Esophagus squamous epithelium (tissue), 5 donors: ENCODE measurements at places on chromosomes 12 and 14.

GRCh38 chr14:89325299-89325883 is 91.6 kb downstream of the FOXN3 start:
- no peak for DNase-seq

GRCh38 chr12:128012110-128012509 is 254.9 kb upstream of the TMEM132C start:
- no peak for DNase-seq

DNA sequence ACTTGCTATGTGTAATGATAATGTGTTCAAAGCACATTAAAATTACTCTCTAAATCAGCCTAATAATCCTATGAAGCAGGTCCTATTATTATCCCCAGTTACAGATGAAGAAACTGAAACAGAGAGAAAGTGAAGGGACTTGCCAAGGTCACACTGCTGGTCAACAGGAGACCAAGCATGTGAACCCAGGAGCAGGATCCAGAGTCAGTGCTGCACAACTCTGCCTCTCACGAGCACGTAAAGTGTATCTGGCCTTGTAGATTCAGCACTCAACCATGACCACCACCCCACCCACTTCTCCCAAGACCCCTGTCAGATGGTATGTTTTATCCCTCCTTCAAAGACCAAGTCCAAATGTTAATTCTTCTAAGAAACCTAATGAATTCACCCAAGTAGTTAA is 100.7 kb downstream of the TTC7B start:
- DNase-seq: no peak

GRCh38 chr12:109475993-109476806 is 900 bp downstream of the KCTD10 start:
- no peak for DNase-seq

GRCh38 chr12:104680070-104680469 is 223.3 kb downstream of the CHST11 start:
- no peak for DNase-seq

DNA sequence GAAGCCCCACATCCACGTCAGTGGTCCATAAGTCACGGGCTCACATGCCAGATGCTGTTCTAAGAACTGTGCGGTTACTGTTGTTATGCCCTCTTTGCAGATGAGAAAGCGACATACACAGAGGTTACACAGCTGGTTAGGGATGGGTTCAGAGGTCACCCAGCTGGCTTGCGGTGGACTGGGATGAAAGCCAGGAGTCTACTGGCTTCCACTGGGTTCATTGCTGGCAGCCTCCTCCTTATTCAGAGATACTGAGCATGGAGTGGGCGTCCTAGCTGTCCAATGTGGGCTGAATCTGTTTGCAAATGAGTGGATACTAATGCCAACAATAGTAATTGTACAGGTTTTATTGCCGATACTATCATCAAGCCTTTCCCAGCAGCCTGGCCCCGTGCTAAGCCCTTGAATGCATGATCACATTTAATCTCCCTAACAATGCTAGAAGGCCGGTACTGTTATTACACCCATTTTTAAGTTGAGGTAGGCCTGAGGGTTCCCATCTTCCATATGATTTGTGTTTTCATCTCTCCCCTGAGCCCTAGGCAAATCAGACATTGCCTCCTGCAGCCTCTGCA is 129.1 kb downstream of the PLXNC1 start:
- no peak for DNase-seq

DNA sequence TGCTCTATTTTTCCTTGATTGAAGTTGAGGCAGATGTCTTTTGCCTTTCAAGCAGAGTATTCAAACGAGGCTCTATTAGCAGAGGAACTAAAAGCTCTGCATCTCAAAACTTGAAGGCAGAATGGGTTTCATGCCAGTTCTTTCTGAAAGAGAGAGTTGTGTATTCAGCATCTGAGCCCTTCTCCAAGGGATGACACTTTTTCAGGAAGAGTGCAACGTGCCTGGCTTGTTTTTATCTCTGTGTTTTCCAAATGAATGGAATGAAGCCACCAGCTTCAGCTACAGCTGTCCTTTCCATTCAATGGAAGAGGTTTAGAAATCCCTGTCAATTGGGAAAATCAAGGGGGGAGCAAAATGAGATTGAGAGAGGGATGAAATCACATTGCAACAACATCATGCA is 14.6 kb downstream of the BEST3 start:
- no peak for DNase-seq

GRCh38 chr14:104168603-104169002 is 30.2 kb downstream of the KIF26A start:
- DNase-seq: no peak

DNA sequence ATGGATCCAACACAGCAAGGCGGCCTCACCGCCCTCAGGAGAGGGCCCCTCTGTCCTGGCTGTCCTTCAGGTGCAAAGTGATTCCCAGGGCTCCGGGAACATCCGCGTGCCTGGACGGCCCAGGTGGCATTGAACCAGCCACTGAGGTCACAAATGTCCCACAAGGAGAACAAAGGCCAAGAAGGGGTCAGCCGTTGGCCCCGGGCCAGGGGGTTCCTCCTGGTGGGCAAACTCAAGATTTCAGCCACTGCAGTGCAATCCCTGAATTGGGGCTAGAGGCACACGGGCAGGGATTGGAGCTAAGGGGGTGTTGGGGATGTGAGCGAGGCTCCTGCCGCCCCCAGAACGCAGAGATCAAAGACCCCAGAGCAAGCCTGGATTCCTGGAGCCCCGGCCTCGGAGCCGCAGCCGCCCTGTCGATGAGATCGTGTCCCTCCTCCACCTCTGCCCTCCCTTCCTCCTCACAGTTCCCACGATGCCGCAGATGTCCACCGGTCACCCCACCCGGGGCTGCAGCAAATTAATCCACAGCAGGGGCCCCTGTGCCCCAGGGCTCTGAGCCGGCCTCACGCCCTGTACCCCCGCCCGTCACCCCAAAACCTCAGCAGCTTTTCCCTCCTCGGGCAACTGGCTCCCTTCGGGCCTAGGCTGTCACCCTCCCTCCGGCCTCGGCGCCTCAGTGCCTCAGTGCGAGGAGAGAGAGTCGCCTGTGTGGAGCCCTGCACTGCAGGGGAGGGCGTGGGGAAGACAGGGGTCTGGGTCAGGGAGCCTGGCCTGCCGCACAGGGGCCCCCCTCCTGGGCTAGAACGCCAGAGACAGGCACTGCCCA is 56.7 kb upstream of the GALNT9 start:
- DNase-seq: no peak
